Prostate gland (tissue), 2 donors: ENCODE measurements at places on chromosomes 11 and 22. TPM values are rescaled to one million over a fixed set of nuclear protein-coding genes. Genes with fewer than 3 reads are reported as not detected.

GRCh38 chr11:67996622-67997474, 7.0 kb downstream of the UNC93B1 start:
- H3K27ac ChIP-seq = no peak overlapping the region
- H3K4me1 ChIP-seq = no peaks in the 10 kb centered on the region
- no peak for DNase-seq

GRCh38 chr11:19326499-19326898, 85.8 kb upstream of the E2F8 start:
- DNase-seq = no peak
- H3K27me3 ChIP-seq = peaks cover 3% of the 10 kb centered on the region
- H3K36me3 ChIP-seq = no peaks in the 10 kb centered on the region
- no peak overlapping the region for H3K4me3 ChIP-seq
- no peak overlapping the region for H3K27ac ChIP-seq

DNA sequence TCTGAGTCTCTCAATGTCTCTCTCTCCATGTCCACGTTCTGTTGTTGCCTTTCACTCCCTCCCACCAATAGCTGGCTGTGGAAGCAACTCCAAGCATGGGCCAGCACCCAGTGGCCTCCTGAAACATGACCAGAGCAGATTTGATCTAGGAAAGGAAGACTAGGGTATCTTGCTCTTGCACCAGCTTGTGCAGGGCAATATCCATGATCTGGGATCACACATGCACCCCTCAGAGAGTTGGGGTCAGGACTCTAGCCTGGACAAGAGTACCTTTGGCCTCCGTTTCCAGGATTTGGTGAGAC, 34.5 kb upstream of the RIC3 start:
- no peaks in the 10 kb centered on the region for H3K4me1 ChIP-seq
- no peak for DNase-seq
- no peaks in the 10 kb centered on the region for H3K27me3 ChIP-seq
- H3K36me3 ChIP-seq = no peaks in the 10 kb centered on the region

- DNase-seq = peak; percentile 33
- H3K4me3 ChIP-seq = no peak overlapping the region
- no peaks in the 10 kb centered on the region for H3K4me1 ChIP-seq
- no peak overlapping the region for H3K27ac ChIP-seq
- no peaks in the 10 kb centered on the region for H3K27me3 ChIP-seq
Measured at GRCh38 chr11:133228471-133229329, 303.6 kb downstream of the OPCML start.

ZP1 gene
- 0.80 TPM for total RNA-seq

FOXRED1 gene
- total RNA-seq = 44.0 TPM
